Stimulated activated naive CD8-positive, alpha-beta T cell treated with anti-CD3 and anti-CD28 coated beads, Interleukin-15, amount 100 ng/mL, for 72 hours (primary cell): ENCODE measurements at places on chromosomes 1 and 21.

- peak; percentile 51 for DNase-seq
Measured at GRCh38 chr1:32754317-32755097, 51.9 kb upstream of the SYNC start.

DNA sequence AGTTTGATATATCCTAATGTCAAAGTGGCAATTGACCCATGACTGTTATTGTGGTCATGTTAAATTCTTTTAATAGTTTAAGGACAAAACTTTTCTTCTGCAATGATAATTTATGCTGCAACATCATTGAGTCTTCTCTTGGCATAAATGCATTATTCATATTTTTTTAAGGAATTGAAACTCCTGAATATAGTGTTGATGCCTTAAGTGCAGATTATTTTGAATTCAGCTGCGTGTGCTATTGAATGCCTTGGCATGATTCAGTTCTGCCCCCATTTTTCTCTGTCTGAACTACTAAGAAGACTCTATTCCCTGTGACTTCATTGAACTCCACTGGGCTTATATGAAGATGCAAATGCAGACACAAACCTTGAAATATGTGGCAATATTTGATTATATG is 22.6 kb upstream of the NOS1AP start:
- no peak for DNase-seq

GRCh38 chr1:61175976-61176375 is 93.6 kb downstream of the NFIA start:
- DNase-seq = no peak

GRCh38 chr1:217021956-217022355 is 298.7 kb upstream of the ESRRG start:
- no peak for DNase-seq

- peak; percentile 39 for DNase-seq
Measured at GRCh38 chr1:171817511-171818265, 23.6 kb upstream of the DNM3 start.

GRCh38 chr1:82392513-82392912 is 591.8 kb downstream of the ADGRL2 start:
- no peak for DNase-seq

- no peak for DNase-seq
Measured at GRCh38 chr1:160637065-160637464, 9.8 kb downstream of the SLAMF1 start.

GRCh38 chr1:7501084-7501491 is 270.0 kb upstream of the VAMP3 start:
- no peak for DNase-seq

DNA sequence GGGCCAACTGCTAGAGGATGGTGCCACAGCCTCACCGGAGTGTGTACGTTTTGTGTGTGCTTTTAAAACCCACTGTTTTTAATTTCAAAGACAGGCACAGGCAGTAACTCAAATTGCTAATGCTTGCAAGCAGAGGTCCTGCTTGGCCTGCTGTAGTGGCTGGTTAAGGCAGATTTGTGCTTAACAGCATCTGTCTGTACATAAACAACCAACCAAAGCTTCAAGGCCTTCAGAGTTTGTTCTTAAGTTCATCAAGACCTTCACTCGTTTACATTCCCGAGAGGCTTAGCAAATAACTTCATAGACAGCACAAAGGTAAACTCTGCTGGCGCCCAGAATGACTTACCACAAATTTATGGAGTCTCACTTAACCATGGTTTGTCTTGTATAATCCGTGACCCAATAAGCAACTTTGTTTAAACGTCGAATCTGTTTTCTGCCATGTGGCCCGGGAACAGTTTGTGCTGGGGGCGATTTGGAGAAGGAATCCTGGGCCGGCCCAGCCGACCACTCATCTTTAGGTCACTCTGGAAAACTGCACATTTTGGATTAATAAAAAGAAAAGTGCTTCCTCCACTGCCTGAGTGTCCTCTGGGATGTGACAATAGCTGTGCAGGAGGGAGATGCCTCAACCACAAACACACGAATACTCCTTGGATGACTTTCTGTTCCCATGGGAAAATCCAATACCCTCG is 58.1 kb downstream of the CAPZB start:
- no peak for DNase-seq

DNA sequence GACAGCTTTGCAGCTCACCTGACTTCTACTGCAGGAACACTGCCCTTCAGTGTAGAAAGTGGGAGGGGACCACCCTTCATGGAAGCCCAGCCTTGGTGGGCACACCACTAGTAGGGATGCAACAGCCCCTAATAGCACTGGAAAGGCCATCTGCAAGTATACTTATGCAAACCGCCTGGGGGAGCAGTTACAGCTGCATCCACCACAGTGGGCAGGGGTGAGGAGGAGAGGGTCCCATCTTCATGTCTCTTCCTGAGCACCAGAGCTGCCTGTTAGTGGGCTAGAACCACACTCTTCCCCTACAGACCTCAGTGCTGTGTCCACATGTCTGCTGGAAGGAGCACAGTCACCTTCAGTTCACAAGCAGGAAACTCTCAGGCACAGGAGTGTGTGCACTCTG is 66.2 kb upstream of the LHX8 start:
- no peak for DNase-seq

- DNase-seq = no peak
Measured at GRCh38 chr1:1763657-1764621, 14.3 kb downstream of the NADK start.

- DNase-seq = no peak
Measured at GRCh38 chr1:7250597-7251453, 465.6 kb downstream of the CAMTA1 start.

DNA sequence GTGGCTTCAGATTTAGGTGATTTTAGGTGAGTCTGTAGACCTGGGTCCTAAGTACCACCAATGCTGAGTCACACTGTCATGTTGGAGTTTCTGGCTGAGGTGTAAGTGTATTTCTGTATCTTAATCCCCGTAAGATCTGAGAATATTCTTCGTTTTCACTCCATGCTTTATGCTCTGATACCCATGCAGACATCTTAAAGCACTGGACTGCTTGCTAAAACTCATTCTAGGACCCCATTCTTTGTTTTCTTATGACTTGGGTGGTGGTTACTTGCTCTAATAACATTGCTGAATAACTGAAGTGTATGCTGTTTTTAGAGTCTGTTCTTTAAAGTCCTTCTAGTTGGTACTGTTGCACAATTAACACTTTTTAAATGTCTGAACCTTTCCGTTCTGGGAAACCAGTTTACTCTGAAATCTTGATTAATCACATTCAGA is 36.6 kb downstream of the CDC42 start:
- no peak for DNase-seq

DNA sequence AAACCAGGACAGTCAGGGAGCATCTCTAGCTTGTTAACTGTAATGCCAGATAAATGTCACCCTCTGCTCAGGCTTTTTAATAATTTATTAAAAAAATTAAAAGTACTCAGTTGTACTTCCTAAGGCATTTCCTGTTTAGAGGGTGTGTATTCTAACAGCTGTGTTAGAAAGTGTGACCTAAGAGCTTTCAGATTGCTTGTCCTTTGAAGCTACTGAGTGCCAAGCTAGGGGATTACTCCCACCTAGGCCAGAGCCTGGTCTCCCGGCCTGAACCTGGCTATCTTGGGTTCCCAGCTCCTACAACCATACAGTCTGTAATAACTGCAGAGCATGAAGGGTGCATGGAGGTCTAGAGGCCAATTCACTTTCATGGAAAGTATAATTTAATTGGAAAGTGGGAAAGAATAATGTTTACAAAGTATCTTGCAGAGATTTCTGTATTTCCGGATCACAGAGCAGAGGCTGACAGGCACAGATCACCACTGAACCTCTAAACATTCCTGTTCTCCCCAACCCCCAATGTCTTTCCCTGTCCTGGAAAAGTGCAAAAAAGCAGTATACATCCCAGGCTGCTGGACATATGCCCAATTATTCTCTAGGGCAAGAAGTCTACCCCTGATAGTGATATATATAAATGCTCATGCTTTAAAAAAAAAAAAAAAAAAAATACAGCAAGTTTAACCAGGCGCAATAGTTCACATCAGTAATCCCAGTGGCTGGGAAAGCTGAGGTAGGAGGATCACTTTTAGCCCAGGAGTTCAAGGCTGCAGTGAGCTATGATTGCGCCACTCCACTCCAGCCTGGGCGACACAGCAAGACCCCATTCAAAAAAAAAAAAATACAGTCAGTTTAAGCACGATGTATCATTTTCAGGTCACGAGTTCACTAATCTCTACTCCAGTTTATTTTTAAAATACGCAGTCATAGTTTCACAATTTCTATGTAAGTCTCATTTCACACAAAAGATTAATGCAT is 36.7 kb upstream of the RAP1A start:
- no peak for DNase-seq

DNA sequence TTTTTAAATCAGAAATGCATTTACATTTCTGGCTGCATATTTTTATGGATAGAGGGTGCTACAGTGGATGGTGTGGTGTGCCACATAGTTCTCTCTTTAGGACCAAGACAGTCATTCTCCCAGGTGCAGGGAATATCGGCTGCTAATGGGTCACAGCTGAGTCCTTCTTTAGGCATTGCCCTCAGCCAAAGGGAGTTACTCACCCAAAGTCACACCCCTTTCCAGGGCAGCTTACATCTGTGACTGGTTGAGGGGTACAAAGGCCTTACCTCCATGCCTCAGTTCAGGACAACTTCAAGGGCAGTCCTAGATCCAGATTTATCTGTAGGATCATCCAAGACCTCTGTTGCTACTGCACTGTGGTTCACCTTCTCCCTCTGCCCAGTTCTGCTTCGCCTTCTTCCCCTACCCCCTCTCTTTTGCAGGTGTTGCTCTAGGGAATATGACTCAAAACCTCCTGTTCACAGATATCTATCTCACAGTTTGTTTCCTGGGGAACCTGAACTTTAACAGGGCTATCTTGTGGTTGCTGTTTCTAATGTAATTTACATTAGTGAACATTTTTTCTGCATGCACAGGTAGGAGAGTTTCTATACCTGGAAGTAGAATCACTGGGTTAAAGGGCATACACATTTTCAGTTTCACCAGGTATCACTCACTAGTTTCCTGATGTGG is 413.9 kb downstream of the RPS6KC1 start:
- no peak for DNase-seq

GRCh38 chr1:186218654-186219352 is 156.2 kb downstream of the TPR start:
- no peak for DNase-seq

GRCh38 chr1:233470741-233471499 is 143.0 kb upstream of the KCNK1 start:
- DNase-seq = no peak
